Suppressor macrophage (primary cell): ENCODE measurements at places on chromosomes 6 and 20.

GRCh38 chr6:141470810-141471209 lies 661.9 kb upstream of the GJE1 start:
- DNase-seq = no peak

- DNase-seq = no peak
These were observed 118.5 kb downstream of the SYCP2 start for GRCh38 chr20:59814840-59815340.

DNA sequence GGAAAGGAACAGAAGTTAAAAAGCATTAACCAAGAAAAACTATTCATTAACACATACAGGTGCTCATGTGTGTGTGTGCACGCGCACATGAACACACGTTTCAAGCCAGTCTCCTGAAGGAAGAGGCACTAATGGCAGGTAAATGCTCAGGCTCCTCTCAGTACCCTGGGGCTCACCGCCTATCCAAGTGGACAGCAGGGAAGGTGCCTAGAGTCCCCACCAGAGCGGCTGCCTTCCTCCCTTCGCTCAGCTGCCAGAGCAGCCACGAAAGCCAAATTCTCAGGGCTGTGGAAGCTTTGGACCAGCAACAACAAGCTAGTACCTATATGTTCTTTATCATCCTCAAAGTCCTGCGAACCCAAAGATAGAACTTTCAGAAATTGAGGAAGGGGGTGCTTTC lies 42.6 kb downstream of the PLCG1 start:
- DNase-seq = no peak

DNA sequence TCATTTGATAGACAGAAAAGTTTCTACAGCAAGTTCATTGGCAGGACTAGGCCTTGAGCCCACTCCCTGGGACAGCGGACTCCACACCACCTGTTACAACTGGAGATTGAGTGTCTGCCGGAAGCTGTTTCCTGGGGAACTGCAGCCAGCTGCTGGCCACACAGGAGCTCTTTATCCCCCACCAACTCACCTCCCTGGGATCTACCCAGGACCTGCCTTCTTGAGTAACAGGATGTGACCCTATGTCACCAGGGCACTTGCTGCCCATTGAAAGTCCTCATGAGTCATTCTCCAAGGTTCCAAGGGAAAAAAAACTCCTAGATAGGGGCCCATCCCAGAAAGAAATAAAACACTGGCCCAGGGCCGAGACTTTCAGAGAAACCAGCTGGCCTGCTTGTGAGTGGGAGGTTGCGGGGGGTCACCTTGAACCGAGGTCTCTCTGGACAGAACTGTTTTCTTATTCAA lies 37.4 kb upstream of the SLC9A8 start:
- DNase-seq = peak; percentile 54

GRCh38 chr20:54356801-54357200 lies 118.6 kb upstream of the DOK5 start:
- no peak for DNase-seq

- no peak for DNase-seq
These were observed 89.5 kb upstream of the CCDC167 start for GRCh38 chr6:37589198-37589597.

GRCh38 chr6:16048221-16048620 lies 80.7 kb upstream of the MYLIP start:
- no peak for DNase-seq

DNA sequence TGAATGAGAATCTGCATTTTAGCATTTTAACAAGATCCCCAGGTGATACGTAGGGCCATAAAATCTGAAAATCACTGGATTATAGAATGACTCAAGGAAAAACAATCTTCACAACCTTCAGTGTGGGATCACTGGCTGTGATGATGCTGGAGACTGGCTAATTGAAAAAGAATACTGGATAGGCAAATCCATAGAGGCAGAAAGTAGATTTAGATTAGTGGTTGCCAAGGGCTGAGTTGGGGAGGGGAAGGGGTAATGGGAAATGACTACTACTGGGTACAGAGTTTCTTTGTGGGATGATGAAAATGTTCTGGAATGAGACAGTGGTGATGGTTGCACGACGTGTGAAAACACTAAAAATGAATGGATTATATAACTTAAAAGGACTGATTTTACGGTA lies 84.1 kb downstream of the CDK19 start:
- DNase-seq = no peak

DNA sequence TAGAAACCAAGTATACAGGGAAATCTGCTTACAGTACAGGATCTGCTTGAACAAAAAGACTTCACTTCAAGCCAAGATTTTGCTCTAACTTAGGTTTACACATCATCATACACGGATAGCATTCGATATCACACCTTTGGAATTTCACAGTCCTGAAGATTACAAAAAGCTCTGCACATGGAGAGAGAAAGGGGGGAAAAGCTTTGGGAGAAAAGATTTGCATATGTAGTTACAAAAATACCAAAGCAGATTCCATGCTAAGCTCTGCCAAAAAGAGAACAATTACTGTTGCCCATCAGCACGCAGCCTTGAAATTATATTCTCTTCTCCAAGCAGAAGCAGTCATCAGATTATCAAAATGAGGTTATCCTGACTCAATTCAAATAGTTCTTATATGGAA lies 62.0 kb downstream of the HIVEP2 start:
- DNase-seq = no peak

DNA sequence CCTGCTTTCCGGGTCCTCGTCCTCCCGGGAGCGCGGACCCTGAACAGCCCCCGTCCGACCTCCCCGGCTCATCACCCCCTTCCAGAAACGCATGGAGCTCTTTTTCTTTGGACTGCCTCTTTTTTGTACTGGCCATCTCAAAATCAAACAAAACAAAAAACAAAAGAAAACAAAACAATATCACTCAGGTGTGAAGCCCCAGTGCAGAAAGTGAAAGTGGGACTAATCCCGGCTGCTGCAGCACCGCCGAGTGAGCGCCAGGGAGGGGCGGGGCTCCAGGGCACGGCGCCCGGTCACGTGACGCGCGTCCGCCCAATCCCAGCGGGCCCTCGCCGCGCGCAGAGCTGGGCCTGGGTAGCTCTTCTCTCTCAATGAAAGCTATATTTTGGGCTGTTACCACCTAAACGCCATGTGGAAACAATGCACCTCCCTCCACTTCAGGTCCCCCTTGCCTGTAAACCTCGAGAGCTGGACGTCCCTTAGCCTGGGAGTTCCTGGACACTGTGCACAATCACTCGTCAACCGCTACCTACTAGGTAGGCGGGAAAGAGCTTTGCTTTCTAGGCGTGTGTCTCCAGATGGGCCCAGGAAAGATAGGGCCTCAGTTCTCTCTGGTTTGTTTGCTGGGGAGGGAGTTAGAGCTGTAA lies 93.7 kb upstream of the PRDM1 start:
- peak; percentile 95 for DNase-seq

DNA sequence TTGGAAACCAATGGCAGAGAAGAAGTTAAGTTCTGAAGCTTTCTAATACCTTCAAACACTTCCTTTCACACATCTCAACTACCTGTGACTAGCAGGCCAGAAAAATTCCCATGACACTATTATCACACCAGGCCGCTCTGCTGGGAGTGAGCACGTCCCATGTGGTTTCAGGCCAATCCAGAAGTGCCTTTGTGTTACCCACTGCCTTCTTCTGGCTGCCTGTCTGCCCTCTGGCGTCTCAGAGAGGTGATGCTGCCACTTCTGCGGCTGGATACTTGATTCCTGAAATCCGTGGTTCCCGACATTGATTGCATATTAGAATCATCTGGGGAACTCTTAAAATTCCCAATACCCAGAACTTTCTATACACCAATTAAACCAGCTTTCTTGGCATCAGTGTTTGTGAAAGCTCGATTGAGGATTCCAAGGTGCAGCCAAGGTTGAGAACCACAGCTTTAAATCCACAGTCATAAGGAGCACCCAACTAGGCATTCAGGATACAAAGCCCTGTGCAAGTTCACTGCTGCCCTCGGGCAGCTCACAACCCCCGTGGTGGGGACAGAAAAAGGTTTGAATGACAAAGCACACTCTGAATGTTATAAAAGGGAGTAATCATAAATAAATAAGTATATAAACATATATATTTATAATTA lies 65.6 kb downstream of the STMND1 start:
- peak; percentile 13 for DNase-seq
